ENCODE measurements at places on chromosomes 2 and 18.

DNA sequence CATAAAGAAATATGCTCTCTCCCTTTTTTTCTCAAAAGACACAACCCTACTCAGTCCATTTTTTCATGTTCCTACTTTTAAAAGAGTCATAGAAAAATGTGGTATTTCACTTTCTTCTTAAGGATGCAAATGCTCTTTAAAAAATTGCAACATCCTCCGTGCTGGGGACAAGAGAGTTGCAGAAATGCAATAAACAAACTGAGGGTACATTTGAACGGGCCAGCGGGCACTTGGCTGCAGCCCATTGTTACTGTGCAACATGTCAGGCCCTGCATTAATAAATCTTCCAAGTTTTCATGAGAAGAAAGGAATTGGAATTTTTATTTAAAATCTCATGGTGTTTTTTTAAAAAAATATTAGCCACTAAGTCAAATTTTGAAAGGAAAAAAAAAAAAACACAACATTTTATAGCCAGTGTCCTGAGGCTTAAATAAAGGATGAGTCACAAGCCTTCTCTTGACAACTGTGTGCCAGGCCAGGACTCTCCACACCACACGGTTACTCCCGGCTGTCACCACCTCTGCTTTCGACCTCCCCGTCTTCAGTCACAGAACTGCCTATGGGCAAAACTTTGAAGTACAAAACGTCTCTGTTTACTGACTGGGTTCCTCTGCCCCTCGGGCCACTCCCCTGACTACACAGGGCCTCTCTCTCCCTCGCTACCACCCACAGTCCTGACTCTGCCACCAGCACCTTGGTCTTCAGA lies 57.5 kb upstream of the MFF start:
- no peak for DNase-seq

- DNase-seq, result no peak
Observed at GRCh38 chr2:8441986-8442385, 239.9 kb upstream of the ID2 start.

- DNase-seq, result no peak
Observed at GRCh38 chr18:51278045-51278649, 80.7 kb upstream of the MEX3C start.

DNA sequence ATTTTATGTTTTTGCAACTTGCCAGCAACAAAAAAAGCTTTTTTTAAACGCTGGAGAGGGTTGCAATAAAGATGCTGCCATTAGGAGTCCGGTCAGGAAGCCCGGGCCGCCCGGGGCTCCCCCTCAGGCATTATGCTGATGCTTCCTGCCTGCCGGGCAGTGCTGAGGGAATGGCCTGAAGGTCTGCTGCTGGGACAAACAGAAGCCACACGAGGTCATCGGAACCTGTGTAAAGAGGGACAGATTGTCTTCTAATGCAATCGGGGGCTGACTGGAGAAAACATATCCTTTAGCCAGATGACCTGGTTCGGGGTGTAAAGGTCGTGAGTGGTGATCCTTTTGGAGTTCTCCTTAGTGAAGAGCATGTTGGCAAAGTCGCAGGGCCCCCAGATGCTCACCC lies 2.3 kb downstream of the IMPA2 start:
- no peak for DNase-seq

- DNase-seq, result no peak
Observed at GRCh38 chr2:158498043-158498748, 41.4 kb downstream of the PKP4 start.

DNA sequence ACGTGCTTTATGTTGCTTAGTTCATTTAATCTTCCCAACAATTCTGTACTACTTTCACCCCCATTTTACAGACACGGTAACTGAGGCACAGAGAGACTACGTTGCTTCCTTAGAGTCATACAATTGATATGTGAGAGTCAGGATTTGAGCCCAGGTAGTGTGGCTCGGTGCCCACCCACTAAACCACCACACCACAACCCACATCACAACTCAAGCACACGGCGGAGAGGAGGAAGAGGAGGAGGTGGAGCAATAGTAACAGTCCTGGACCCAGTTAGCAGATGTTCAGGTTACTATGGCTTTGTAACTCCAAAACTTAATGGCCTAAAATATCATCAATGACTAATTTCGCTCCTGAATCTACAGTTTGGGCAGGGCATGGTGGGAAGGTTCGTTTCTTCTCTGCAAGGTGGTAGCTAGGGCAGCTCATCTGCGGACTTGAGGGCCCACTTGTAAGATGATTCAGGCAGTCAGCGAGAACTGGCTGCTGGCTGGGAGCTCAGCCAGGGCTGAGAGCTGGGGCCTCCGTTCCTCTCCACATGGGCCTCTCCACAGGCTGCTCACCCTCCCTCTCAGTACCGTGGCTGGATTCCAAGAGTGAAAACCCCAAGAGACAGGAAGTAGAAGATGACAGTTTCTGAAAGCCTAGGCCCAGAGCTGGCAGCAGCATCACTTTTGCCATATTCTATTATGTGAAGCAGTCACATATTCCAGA lies 167.1 kb downstream of the ZFP36L2 start:
- DNase-seq, result peak; percentile 17

DNA sequence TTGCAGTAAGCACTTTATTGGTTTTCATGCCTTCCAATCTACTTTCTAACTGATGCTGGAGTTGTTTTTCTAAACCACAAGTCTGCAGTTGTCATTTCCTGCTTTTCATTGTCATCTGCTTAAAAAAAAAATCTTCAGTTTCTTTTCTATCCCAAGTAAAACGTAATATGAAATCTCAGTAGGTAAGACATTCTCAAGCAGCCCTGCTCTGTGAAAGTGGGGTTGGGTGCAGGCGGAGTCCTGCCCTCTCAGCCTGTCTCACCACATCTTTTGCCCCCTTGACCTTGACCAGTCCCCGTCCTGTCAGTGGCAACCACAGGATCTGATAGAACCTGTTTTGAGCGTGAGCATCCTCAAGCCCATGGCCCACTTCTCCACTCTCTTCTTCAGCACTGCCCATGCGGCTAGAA lies 80.0 kb upstream of the CPO start:
- no peak for DNase-seq

- DNase-seq, result peak; percentile 13
Observed at GRCh38 chr18:23689031-23689615, at the start of gene LAMA3. LAMA3 (plus strand) TSS chr18:23689453; CDS start chr18:23689684, 231 bp downstream.

- DNase-seq, result no peak
Observed at GRCh38 chr2:171400395-171400794, 33.4 kb downstream of the METTL8 start.

GRCh38 chr2:156125018-156125417 lies 207.5 kb downstream of the NR4A2 start:
- no peak for DNase-seq

DNA sequence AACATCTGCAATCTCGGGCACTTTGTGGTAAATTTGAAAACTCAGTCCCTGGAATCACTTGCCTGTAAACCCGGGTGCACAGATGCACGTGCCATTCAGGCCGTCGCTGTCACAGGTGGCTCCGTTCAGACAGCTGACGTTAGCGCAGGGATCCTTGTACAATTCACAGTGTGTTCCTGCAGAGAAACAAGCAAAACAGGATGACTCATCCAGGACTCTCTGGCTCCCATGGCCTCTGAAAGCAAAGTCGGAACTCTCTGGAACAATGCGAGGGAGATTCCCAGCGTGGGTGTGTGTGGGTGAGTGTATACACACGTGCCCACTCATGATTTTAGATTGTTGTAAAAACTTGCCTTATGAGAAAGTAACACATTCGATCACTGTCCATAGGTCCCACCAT lies 136.1 kb upstream of the PID1 start:
- DNase-seq, result no peak

- no peak for DNase-seq
Observed at GRCh38 chr18:12741351-12741750, 38.5 kb downstream of the PSMG2 start.

GRCh38 chr2:200431996-200432705 lies 77.7 kb downstream of the KCTD18 start:
- DNase-seq, result no peak

GRCh38 chr2:174967691-174968260 lies 37.4 kb downstream of the CHN1 start:
- DNase-seq, result no peak

DNA sequence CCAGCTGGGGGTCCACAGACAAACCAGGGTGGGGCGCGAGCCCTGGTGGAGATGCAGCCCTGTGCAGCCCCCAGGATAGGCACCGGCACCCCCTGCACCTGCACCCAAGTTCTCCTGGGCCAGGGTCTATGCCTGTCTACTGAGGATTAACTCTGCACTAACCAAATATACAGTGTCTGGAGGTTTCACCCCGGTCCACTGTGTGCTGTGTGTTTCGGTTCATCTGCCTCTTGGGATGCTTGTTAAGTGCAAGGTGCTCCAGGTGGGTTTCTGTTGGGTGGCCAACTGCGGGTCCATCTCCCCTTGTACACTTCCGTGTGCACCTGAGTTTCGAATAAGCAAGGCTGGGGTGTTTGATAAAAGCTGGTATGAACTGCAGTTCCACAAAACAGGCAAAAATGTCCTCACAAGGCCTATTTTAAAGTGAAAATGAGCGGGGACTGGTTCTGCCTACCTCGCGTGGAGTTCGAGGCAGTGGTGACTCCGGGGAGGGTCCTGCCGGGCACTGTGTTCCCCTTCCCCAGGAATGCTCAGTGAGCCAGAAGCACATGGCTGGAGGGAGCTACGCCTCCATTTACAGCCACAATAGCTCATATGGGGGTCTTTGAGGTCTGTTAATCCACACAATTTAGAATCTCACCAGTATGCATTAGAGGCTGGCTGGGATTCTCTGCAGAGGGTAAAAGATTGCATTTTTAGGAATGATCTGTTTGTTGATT lies 70.7 kb downstream of the EDAR start:
- no peak for DNase-seq

DNA sequence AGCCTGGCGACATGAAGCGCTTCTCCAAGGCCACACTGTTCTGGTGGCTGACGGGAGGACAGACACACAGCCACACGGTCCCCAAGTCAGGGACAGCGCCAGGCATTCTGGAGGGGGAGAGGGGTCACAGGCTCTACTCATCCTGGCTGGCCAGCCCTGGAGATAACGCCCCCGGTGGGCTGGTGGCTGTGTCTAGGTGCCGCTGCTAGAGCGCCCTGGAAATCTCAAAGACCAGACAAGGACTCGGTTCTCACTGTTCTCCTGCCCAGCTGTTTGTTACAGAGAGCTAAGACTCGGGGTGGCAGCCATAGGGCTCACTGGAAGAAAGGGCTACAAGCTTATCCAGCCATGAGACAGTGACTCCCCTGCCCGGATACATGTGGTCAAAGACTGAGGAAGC lies 72.0 kb downstream of the KCNF1 start:
- no peak for DNase-seq

DNA sequence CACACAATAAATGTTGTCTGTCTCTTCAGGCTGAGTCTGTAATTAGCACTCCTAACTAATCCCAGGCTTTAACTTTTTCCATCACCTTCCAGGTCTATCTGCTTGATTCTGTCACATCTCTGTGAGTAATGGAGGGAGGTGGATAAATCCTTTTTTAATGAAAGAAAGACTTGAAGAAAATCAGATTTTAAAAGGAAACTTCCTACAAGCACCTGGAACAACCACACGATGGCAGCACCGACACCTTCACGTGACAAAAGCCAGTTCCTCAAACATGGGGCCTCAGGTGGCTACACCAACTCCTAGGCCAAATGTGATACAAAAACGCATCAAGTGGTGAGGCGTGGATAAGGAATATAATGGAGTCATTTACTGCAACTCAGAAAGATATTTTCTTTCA lies 41.8 kb downstream of the TGFBRAP1 start:
- DNase-seq, result no peak

- DNase-seq, result no peak
Observed at GRCh38 chr2:79393107-79393685, 119.7 kb upstream of the CTNNA2 start.

GRCh38 chr2:2707206-2707991 lies 376.3 kb upstream of the MYT1L start:
- DNase-seq, result no peak

Measured in T-helper 17 cell (primary cell).